ENCODE measurements at places on chromosomes 4 and X.

DNA sequence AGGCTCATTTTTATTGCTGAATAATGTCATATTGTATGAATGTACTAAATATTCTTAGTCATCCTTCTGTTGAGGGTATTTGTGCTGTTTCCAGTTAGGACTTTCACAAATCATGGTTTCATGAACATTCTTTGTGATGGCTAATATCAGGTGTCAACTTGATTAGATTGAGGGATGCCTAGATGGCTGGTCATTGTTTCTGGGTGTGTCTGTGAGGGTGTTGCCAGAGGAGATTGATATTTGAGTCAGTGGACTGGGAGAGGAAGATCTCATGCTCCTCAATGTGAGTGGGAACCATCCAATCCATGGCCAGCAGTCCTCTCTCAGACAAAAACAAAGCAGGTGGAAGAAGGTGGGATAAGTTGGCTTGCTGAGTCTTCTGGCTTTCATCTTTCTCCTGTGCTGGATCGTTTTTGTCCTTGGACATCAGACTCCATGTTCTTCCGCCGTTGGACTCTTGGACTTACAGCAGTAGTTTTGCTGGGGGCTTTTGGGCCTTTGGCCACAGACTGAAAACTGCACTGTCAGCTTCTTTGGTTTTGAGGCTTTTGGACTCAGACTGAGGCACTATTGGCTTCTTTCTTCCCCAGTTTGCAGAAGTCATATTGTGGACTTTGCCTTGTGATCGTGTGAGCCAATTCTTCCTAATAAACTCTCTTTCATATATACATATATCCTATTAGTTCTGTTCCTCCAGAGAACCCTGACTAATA is 11.9 kb upstream of the HS3ST1 start:
- no peak for DNase-seq

DNA sequence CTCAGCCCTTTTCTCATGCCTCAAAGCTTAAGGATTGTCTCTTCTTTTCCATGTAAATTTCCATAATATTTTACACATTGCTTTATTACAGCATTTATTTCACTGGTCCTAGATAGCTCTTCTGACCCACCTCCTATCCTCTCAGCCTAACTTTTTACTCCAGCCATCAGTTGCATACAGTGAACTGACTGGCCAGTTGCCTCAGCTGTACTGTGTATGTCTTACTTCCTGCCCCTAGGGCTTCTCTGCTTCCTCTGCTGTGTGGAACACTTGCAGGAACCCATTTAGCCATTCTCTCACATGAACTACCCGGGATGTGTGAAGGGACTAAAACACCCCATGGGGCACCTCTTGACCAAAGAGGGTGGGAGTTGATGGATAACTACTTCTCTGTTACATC is 18.0 kb downstream of the C4orf33 start:
- peak; percentile 4 for DNase-seq

- no peak for DNase-seq
These were observed 617.9 kb downstream of the BCOR start for GRCh38 chrX:39479856-39480255.

DNA sequence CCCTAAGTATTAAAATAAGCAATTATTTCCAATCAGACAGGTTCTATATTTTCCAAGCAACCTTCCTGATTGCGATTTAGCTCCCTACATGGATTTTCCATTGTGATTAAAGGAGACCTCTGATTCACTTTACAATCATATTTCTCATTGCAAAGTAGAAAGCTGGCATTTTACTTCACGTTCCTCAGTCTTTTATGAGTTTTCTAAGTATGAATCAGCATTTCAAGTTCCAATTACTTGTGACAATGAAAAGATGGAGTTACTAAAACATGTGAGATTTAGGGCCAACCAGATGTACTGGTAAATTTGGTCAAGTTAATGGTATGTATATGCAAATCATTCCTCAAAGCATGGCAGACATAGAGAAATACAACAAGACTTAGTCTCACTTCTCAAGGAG is 206.2 kb downstream of the KCNIP4 start:
- DNase-seq: no peak

- no peak for DNase-seq
These were observed 15.1 kb downstream of the PRIMPOL start for GRCh38 chr4:184664445-184665210.

DNA sequence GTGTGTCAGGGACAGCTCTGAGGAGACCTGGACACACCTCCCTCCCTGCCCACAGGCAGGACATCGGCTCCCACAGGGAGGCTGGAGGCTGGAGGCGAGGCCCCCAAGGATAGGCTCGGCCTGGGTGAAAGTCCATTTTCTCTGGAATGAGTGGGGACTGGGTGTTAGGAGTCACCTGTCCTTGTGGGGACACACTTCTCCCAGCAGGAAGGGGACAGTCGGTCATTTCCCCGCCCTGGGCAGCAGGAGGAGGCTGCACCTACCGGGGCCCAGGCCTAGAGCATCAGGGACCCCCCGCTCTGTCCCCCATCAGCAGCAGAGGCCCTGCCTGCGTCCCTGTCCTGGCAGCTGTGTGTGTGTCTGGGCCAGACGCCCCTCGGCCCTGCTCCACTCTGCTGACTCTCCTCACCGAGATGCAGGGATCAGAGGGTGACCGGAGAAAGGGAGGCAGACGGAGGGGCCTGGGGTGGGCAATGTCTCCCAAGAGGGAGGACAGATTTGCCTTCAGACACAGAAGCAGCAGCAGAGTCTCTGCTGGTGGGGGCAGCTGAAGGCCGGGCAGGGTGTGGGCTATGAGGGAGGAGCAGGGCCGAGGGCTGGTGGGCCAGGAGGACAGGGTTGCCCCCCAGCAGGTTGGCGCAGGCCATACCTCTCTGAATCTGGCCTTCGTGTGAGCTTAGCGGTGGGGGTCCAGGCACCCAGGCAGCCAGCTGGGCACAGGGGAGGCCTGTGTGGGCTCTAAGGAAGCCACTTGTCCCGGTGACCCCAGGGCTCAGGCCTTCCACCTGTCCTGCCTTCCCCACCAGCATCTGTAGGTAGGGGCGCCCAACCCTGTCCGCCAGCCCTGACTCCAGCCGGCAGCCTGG is 125.7 kb upstream of the NKX1-1 start:
- DNase-seq: no peak

- DNase-seq: no peak
These were observed 558.8 kb downstream of the MID1IP1 start for GRCh38 chrX:39360101-39360500.

DNA sequence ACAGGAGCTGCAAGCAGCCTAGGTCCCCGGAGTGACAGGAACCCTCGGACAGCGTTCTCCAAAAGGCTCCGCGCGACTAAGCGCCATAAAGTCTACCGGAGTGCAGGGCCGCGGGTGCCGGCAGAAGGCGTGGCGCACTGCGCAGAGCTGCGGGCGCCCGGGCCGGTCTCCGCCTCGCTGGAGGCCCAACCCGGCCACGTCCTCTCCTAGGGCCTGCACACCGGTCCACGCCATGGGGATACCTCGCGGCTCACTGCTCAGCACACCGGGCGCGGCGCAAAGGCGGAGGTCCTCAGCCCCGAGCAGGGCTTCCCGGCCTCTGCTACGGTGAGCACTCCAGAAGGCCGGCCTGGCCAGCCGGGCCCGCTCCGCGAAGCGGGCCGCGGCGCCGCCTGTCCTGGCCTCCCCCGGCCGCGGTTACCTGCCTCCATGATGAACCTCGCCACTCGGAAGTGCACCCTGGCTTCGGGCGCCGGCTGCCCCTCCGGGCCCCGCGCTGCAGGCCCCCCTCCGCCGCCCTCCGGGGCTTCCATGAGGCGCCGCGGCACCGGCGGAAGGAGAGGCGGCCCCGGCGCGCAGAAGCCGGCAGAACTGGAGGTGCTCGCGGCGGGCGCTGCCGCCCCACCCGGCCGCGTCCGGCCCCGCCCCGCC is at the start of gene CCNQ:
Gene CCNQ (minus strand): TSS at position 599 of the 651 bp plus-strand sequence. CDS start 66 bp downstream, at position 533.
- DNase-seq: peak; percentile 51

GRCh38 chrX:11531226-11531625 is 134.5 kb downstream of the ARHGAP6 start:
- DNase-seq: peak; percentile 2

DNA sequence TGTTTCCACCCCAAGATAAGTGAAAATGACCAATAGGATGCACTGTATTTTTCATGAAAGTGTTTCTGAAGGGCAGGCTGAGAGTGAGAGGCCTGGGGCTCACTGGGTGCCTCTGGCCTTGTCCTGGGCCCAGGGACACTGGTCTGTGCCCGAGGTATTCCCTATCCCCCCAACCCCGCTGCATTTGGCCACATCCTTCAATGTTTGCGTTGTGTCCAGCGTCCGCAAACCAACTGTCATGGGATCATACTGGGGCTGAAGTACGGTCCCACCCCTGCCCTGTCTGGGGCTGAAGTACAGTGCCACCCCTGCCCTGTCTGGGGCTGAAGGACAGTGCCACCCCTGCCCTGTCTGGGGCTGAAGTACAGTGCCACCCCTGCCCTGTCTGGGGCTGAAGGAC is 22.0 kb upstream of the MSANTD1 start:
- DNase-seq: no peak

DNA sequence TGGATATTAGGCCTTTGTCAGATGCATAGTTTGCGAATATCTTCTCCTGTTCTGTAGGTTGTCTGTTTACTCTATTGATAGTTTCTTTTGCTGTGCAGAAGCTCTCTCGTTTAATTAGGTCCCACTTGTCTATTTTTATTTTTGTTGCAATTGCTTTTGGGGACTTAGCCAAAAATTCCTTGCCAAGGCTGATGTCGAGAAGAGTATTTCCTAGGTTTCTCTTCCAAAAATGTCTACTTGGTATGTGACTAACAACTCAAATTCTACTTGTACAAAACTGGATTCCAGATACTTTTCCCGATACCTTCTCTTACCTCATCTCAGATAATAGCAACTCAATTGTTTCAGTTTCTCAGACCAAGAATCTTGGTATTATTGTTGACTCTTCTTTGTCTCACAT is 142.4 kb upstream of the GLRA2 start:
- no peak for DNase-seq

DNA sequence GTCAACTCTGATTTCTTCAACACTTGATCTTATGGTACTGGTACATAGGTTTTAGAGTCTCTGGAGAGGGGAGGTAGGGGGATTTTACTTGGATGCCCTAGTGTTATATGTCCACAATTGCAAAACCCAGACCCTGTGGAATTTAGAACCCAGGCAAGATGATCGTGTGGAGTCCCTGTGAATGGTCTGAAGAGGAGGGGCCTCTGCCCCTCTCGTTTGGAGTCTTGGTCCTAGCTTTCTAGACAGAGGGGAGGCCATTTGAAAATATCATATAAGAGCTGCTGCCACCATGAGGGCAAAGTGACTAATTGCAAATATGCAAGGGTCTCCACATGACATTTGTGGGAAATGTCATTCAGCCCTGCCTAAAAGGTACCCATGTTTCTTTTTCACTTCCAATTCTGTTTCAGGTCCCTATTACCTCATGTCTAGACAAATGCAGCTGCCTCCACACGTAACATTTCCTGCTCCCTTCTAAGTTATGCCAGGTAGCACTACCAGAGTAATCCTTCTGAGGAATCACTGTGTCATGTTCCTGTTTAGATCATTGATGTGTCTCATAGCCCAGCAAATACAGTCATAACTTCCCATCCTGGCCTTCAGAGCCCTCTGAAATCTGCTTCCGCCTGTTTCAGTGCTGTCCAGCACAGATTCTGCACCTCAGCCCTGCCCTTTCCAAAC is 126.8 kb downstream of the KLHL8 start:
- peak; percentile 76 for DNase-seq

DNA sequence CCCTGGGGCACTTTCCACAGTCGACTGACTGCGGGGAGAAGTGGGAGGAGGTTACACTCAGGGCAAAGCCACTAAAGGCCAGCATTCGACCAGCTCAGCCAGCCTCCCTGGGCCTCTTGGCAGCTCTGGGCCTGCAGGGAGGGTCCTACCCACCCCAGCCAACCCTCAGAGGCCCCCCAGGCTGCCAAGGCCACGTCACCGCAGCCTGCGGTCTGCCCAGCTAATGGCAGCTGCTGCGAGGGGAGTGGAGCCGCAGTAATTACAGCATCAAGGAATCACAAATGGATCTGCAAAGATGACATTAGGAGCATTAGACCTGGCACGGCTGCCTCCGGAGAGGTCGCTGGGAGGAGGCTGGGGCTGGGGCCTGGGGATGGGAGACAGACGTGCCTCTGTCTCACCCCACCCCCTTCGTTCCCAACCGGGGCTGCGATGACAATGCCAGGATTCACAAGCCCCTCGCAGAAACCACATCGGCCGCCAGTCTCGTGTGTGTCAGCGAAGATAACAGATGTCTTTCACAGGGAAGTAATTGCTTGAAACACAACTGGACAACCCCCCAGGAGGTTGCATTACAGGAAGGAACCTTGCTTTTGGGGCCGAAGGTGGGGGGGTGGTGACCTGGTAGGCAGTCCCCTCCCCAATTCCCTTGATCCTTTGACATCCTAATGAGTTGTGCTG is 367.6 kb downstream of the BCOR start:
- peak; percentile 85 for DNase-seq

GRCh38 chrX:848386-848785 is 217.8 kb downstream of the SHOX start:
- no peak for DNase-seq

GRCh38 chr4:140061194-140061593 is 92.8 kb downstream of the MAML3 start:
- DNase-seq: no peak

DNA sequence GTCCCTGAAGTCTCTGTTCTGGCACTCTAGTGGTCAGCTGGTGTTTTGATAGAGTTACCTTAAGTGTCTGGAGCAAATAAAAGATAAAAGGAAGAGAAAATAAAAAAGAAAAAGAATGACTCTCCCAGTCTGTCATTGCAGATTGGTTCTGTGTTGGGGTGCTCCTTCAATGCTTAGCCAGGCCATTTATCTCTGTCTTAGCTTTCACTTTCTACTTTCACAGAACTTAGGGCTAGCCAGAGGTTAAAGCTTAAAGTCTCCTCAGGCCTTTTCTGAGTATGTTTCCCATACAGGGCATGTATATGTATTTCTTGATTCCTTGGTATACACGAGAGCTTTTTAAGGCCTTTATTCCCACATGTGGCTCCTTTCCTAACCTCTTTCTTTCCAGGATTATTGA is 83.1 kb upstream of the TEX13D start:
- DNase-seq: no peak

DNA sequence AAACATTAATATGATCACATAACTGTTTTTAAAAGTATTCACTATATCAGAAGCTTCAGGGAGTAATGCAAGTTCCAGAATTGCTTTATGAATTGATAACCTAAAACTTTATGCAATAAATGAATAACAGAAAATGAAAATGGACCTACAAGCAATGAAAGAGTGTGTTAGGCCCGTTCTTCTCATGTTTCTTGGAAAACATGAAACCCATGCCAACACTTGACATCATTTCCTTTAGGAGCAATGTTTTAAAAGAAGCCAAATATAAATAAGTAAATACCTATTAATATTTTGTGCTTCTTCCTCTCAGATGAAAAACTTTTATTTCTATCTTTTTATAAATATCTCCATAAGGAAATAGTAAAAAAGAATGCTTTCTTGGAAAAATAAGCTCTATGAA is 123.0 kb upstream of the GALNT7 start:
- no peak for DNase-seq

Measured in NCI-H69 (cell line).